ENCODE measurements at places on chromosomes 4 and X.
A peak's percentile ranks its signal among the peaks of the same experiment; 100 is the strongest.

GRCh38 chr4:136651932-136652331 lies 880.4 kb downstream of the PCDH18 start:
- no peak for DNase-seq

DNA sequence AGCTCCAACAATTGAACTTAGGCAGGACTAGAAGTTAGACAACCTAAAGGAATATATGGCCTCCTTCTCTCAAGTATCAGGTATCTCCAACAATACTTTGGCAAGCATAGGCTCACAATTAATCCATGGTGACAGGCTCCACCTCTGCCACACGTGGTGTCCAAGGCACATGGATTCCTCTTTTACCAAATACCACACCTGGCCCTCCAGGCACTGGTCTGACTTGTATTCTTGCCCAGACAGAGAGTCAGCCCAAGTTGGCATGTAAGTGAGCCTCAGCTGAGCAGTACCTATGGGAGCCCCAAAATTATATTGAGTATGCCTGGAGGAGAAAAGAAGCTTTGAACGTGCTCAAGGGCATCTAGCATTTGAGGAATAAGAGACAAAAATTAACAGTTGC lies 19.6 kb downstream of the SRPX2 start:
- DNase-seq = no peak

GRCh38 chr4:40656201-40656863 lies 26.7 kb upstream of the RBM47 start:
- DNase-seq = no peak

DNA sequence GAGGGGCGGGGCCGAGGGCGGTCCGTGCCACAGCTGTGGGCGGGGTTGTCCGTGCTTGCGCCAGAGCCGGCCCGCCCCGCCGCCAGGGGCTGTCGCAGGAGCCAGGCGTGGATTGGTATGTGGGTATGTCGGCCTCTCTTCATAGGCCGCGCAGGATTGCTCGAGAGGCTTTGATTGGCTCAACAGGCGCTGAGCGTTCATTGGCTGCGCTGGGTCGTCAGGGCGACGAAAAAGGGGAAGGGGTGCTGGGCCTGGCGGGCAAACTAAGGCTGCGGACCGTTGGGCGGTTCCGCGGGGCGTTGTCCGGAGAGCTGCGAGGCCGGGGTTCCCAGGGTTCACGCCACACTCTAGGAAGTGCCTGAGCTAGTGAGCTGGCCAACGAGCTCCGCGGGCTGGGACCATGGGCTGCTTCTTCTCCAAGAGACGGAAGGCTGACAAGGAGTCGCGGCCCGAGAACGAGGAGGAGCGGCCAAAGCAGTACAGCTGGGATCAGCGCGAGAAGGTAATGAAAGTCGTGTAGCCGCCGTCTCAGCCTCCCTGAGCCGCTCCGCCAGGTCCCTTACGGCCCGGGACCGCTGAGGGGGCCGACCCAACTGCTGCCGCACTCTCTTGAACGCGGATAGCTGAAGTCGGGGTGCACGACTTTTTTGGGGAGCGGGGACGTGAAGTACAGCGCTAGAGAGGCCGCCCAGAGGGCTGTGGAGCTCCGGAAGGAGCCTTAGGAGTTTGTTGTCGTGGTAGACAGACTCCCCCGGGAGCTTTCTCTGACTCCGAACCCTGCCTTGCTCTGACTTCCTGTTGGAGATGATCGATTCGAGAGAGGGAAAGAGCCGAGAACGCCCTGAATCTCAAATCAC lies at the start of gene RP2:
Gene RP2, plus strand, starts transcription at position 343 of the 857 bp plus-strand sequence. Its CDS starts 58 bp downstream, at position 401.
- DNase-seq = peak; percentile 93

- DNase-seq = no peak
These were observed 252.9 kb upstream of the KLF3 start for GRCh38 chr4:38411092-38411491.

GRCh38 chrX:1378306-1378759 lies 13.6 kb downstream of the SLC25A6 start:
- DNase-seq = no peak

DNA sequence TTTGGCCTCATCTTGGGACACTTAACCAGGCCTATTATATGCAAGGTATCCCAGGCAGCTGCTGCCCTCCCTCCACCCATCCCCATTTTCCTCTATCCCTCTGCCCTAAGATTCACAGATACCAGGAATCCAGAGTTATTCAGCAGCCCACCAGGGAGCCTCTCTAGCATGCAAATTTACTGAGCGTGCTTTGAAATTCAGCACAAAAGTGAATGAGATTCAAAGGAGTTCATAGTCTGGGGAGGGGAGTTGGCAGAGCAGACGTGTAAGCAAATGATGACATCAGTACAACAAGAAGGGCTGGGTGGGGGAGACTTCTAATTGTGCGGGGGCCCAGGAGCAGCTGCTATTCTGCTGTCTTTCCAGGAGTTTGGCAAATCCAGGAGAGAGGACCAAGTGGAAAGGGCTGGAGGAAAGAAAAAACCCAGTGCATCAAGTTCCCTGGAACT lies 1.7 kb upstream of the MTM1 start:
- DNase-seq = no peak

- no peak for DNase-seq
These were observed 25.6 kb upstream of the DHRSX start for GRCh38 chrX:2526390-2526789.

DNA sequence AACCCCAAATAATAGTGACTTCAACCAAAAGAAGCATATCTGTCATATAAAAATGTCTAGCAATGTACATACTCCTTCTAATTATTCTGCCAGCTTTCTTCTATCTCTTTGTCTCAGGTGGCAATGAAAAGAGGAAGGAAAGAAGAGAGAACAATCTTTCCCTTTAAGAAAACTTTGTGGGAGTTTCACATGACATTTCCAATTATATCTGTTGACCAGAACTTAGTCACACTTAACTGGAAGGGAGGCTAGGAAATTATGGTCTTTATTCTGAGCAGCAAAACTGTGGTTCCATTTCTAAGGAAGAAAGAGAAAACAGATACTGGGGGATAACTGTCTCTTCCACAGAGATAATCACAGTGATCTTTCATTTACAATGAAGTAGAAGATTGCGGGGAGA lies 12.9 kb upstream of the MAOA start:
- DNase-seq = no peak

DNA sequence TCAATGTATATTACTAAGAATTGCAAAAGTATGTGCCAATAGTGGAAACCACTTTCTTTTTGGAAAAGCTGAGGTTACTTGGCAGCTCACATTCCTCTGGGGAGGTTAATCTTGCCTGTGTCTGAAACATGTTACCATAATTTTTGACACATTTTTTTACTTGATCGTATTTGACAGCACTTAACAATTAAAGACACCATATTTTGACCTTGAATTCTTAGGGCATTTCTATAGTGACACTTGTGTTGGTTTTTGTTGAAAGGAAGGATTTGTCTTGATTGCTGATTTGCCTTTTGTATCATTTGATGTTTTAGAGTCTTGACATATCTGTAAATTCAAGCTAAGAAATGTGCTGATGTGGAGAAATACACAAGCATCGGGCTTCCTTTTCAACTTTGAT lies 2135.5 kb downstream of the PCDH7 start:
- DNase-seq = no peak

DNA sequence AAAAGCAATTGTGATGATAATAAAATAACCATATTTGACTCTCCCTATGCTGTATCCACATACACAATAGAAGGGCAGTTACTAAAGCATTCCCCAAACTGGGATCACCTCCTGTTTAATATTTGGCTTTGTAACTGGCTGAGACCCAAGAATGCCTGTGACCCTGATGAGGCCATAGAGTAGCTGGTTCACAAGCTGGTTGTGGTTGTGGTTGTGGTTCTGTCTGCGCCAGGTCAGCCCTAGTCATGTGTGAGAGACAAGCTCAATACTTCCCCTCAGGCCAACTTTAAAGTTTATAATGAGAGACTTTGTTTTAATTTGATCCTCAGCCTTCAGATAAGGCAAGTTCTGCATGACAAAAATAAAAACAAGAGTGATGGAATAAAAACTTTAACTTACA lies 209.9 kb downstream of the PARM1 start:
- peak; percentile 53 for DNase-seq

GRCh38 chr4:4704267-4704666 lies 155.2 kb upstream of the MSX1 start:
- no peak for DNase-seq

DNA sequence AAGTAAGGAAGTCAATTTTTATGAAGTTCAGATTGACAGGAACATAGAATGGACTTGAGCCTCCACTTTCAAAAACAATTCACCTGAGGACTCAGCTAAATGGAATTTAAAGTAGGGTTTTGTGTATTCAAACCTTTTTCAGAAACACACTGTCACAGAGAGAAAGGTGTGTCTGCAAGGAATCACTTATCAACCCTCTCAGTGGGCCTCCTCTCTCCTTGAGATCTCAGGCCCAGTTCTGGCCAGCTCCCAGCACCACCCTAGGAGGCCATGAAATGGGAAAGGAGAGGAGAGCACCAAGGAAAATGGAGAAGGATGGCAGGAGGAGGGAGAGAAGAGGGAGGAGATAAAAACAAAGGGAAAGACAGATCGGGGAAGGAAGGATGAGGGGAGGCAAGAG lies 28.6 kb downstream of the TMEM255A start:
- no peak for DNase-seq

DNA sequence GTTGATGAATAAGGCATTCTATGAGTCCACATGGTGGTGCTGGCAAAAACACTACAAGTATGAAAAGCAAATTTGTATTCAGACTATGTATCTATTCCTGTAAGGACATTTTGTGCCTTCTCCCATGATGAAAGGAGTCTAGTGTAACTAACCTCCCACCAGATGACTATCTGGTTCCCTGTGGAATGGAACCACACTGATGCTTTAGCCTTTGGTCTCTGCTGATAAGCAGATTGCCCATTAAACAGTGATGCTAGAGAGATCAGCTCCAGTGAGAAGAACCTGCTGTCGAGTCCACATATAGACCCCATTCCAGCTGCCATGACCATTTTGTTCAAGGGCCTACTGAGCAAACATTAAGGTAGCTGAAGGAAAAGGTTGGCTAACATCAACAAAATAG lies 10.5 kb upstream of the THOC2 start:
- no peak for DNase-seq

- no peak for DNase-seq
These were observed 14.8 kb upstream of the BBS7 start for GRCh38 chr4:121885115-121885514.

GRCh38 chrX:108245462-108245861 lies 153.9 kb downstream of the ATG4A start:
- DNase-seq = no peak

DNA sequence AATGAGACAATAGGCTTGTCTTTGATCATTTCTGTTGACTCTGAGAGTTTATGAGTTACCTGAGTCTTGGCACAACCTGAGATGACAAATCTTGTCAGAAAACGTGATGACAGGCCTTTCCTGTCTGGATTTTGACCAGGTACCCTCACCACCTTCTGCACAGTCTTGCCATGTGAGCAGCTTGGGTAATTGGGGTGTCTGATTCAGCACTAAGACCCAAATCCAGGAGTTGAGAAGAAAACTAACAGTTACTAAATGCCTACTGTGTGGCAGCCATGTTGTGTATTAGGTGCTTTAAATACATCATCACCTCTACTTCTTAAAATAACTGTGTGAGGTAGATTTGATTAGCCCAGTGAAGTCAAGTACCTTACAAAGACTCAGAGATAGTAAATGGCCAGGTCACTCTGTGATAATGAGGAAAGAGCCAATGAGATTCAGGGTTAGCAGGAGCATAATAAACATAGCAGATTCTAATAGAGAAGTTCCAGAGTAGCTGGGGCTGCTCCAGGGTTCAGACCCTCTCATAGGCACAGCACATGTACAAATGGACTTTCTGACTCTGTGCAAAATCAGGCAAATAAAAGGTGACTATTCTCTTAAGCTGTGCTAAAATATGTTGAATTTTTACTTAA lies 2.8 kb downstream of the EREG start:
- DNase-seq = no peak

DNA sequence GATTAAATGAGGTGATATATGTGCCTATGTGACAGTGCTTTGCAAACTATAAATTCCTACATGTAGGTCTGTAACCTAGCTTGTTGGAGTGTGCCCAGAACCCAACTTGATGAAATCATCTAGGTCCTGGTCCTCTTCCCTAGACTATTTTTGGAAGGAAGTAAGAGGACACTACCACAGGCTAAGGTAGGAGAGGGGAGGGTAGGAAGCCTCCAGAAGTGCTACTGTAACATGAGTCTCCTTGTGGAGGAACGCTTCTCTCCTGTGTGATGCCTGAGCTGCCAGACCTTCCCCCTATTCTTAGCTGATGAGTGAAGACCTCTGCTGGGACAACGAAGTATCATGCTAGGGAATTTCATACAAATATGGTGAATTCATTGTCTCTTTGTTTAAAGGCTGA lies 41.8 kb upstream of the IL21 start:
- DNase-seq = no peak

- DNase-seq = no peak
These were observed 1.4 kb downstream of the CLDN2 start for GRCh38 chrX:106921637-106922036.

- no peak for DNase-seq
These were observed 36.4 kb downstream of the TMEM154 start for GRCh38 chr4:152643153-152644035.

DNA sequence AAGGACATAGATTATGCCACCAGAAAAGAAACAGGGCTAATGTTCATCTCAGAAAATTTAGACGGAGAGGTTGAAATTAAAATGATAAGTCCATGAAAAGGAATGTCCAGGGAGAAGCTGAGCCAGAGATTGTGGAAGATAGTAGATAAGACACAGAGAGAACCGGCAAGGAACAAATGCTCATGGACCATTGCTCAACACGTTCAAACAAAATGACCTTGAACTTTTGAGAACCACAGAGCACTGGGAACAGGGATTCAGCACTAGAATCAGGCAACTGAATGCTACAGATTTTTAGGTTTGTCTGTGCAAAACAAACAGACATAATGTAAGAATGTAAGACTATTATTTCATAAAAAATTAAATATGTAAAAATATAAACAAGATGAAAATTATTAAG lies 206.3 kb downstream of the PDGFC start:
- DNase-seq = no peak

- no peak for DNase-seq
These were observed 59.6 kb downstream of the FAM193A start for GRCh38 chr4:2595952-2596552.

DNA sequence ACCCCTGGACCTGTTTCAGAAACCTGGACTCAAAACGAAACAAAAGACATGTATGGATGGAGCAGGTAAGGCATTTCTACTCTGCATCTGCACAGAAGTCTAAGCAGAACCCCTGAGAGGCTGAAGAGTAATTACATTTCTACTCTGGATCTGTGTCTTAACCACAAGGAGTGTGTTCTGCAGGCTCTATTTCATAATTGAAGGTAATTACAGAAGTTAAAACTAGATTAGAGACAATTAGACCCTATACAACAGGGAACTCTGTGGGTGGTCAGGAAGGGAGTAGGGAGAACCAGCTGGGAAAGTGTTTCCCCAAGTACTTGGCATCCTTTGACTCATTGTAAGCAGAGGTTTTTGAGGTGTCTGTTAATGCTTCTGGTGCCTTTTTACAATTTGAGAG lies 69.8 kb downstream of the IGSF1 start:
- no peak for DNase-seq

DNA sequence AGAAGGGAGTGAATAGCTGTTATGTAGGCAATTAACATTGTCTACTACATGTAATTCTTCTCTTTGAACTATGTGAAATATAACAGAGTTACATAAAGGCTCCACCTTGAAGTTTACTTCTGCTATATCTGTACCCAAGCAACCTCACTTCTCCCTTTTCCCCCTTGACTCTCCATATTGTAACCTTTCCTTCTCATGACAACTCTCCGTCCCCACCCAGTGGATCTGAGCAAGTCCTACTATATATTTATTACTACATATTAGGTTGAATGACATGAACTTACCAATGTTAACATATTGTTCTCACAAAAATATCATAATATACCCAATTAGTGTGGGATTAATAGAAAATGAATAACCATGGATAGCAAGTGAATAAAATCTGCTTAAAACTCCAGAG lies 93.2 kb upstream of the ATP8A1 start:
- no peak for DNase-seq

- no peak for DNase-seq
These were observed 119.8 kb upstream of the GPC4 start for GRCh38 chrX:133535066-133535465.
